Spleen (tissue), 13 donors: ENCODE measurements at places on chromosomes 7 and 10. TPM values are rescaled to one million over a fixed set of nuclear protein-coding genes. Genes with fewer than 3 reads are reported as not detected.

DNA sequence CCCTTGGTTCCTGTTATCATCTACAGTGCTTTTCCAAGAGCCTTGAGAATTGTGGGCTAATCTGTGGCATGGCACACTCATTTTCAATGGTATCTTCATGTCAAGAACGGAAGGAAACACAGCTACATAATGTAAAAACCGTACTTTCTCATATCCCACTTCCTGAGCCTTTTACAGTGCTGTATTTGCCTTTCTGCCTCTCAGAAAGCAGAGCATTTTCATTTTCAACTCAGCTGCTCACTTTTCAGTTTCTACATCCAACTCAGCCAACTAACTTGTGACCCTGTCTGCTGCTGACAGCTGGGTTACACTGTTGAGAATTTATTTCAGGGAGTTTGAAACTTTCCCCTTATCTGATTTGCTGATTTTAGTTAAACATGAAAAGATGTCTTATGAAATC lies 875.8 kb upstream of the KCND2 start:
- H3K4me1 ChIP-seq: no peaks in the 10 kb centered on the region
- no peak overlapping the region for H3K4me3 ChIP-seq
- no peak overlapping the region for H3K27ac ChIP-seq
- no peaks in the 10 kb centered on the region for H3K36me3 ChIP-seq

The TMEM139 gene
- polyA plus RNA-seq: 2.3 TPM

- H3K4me1 ChIP-seq: no peaks in the 10 kb centered on the region
- no peak overlapping the region for H3K27ac ChIP-seq
These were observed 45.8 kb downstream of the WDR37 start for GRCh38 chr10:1101946-1102345.

DNA sequence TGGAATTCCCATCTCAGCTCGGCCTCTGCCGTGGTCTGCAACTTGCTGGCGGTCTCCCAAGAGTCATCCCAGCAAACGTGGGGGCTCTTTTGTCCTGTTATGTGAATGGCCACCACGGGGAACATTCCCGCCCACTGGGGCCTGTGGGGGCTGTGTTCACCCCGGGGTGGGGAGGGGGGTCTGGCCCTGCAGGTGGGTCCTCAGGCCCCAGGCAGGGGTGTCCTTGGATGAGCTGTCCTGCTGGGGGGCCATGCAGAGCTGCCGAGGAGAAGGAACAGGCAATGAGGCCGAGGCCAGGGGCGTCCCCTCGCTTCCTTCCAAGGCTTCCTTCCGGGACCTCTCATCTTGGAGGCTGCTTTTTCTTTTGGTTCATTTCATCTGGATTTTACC lies 24.4 kb upstream of the PITRM1 start:
- peak; percentile 73 for DNase-seq
- peaks cover 3% of the 10 kb centered on the region for H3K27me3 ChIP-seq
- no peaks in the 10 kb centered on the region for H3K36me3 ChIP-seq
- no peak overlapping the region for H3K27ac ChIP-seq
- H3K4me3 ChIP-seq: peak overlapping the region; percentile 16

The GNGT1 gene
- polyA plus RNA-seq: not detected

DNA sequence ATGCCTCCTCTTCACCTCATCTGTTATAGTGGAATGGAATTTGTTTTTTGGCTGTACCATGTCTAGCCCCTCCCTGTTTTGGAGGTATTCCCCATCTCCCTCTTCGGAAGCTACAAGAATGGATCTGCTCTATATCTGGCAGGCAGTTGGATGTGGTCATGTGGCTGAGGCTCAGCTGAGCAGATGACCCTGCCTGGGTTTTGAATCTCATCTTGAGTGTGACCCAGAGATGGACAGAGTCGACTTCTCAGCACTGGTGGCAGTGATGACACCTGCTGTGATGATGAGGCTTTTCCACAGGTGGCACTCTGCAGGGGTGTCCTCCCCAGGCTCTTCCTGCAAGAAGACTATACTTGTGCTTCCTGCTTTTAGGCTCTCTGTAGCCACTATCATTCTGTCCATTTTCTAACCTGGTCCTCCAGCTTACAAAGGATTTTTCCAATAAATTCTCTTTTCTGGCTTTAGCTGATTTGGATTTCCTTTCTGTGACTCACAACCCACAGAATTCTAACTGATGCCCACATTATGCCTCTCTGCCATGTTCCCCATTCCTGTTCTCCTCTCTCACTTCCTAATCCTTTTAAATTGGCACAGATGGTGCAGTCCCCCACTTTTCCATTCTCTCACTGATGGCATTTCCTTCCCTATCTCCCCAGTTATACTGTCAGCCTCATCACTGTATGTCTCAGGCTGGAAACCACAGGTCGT lies 7.5 kb upstream of the ARHGAP22 start:
- H3K4me1 ChIP-seq: peaks cover 13% of the 10 kb centered on the region
- no peak overlapping the region for H3K27ac ChIP-seq
- DNase-seq: no peak
- H3K4me3 ChIP-seq: no peak overlapping the region

GRCh38 chr7:118006979-118007378 lies 133.7 kb upstream of the CTTNBP2 start:
- no peaks in the 10 kb centered on the region for H3K36me3 ChIP-seq
- no peaks in the 10 kb centered on the region for H3K27me3 ChIP-seq
- no peak overlapping the region for H3K4me3 ChIP-seq
- DNase-seq: no peak
- H3K27ac ChIP-seq: no peak overlapping the region
- H3K4me1 ChIP-seq: no peaks in the 10 kb centered on the region

GRCh38 chr7:140778975-140779374 lies 82.5 kb downstream of the NDUFB2 start:
- no peaks in the 10 kb centered on the region for H3K27me3 ChIP-seq
- peaks cover 57% of the 10 kb centered on the region for H3K36me3 ChIP-seq
- H3K4me1 ChIP-seq: no peaks in the 10 kb centered on the region
- H3K4me3 ChIP-seq: no peak overlapping the region
- no peak overlapping the region for H3K27ac ChIP-seq

DNA sequence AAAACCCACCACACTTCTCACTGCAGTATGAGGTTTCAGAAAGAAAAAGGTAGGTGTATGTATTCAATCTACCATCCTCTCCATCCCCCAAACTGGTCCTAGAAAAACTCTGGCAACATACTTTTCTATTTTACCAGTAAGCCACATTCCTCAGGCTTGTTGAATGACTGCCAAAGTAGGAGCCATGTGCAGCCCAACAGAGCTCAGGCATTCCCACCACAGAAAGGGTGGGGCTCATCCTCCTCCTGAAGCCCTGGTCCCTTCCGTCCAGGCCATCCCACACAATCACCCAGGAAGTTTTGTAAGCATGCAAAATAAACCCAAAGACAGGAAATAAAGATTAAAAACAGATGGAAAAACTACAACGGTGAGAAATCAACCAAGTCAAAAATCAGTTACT lies 57.2 kb downstream of the MAD1L1 start:
- no peak overlapping the region for H3K27ac ChIP-seq
- no peak for DNase-seq
- no peaks in the 10 kb centered on the region for H3K36me3 ChIP-seq
